ENCODE measurements at places on chromosomes 7 and 10. TPM values are rescaled to one million over a fixed set of nuclear protein-coding genes. Genes with fewer than 3 reads are reported as not detected.

GRCh38 chr7:20797042-20797461 is 10.4 kb upstream of the SP8 start:
- no peak for DNase-seq

DNA sequence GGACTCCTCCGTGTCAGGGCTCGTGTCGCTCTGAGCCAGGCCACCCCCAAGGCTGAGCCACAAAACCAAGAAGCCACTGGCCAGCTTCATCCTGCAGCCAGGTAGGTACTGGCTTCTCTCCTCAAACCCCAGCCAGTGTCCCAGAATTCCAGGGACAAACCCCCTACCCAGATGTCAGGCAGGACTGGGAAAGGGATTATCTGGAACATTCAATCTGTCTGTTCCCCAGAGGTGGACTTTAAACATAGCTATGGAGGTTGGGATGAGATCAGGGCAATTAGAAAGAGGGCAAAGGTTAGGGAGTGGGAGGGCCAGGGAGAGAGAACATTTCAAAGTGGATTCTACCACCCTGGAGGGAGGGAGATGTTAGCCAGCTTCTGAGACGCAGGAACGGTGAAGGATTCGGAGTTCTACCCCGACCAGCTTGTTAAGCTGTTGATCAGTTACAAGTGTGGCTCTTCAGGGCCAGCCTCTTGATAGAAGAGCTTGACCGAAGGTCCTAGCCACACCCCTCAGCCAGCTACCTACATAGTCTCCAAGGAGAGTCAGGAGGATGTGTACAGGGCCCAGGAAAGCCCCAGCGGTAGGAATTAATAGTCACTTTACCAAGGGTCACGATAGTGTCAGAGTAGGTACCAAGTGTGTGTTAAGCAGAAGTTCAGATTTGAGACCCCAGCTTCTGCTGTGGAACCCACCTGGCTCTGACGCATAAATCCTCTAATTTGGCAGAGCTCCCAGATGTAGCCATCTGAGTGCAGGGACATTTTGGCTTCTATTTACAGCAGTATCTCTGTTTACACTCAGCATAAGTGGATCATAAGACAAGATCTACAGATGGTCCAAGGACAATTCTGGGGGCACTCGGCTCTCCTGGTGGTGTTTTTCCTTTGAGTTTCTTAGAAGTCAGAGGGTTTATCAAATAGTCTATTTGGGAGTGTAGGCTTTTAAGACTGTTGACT is at the start of gene PLA2G12B:
TSS of gene PLA2G12B (minus strand) at position 211 of the 959 bp plus-strand sequence. CDS start at position 90, 121 bp downstream.
- no peak for DNase-seq

DNA sequence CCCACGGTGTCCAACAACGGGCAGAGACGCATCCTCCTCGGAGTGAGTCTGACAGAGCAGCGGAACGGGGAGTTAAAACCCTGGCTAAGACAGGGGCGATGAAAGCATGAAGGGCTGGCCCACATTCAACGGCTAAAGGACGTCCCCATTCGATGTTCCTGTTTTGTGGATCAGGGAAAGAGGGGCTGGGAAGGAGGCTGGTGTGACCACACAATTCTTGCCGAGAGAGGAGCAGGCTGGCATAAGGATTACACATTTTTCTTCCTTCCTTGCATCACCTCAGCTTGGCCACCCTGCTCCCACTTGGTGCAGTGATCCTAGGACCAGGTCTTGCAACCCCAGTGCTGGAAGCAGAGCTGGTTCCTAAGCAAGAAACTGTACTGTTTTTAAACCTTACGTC is 67.7 kb downstream of the GNA12 start:
- DNase-seq: no peak

POR gene
- total RNA-seq: 83.3 TPM

GRCh38 chr10:126738001-126738400 is 67.5 kb upstream of the C10orf90 start:
- no peak for DNase-seq

DNA sequence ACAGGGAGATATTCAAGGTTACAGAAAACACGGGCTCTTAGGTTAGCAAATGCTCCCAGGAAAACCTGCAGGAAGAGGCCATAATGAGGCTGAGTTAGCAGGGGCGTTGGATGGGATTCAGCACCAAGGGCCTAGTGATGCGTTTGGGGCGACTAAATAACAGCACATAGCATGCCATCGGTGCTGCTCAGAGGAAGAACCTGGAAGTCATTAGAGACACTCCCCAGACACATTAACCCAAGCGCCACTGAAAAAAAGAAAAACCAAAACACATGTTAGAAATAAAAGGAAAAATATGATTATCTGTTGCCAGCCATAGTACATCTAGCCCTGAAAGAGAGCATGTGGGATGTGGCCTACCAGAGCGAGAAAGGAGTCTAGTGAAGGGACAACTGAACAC is 28.8 kb upstream of the OPALIN start:
- DNase-seq: no peak

DNA sequence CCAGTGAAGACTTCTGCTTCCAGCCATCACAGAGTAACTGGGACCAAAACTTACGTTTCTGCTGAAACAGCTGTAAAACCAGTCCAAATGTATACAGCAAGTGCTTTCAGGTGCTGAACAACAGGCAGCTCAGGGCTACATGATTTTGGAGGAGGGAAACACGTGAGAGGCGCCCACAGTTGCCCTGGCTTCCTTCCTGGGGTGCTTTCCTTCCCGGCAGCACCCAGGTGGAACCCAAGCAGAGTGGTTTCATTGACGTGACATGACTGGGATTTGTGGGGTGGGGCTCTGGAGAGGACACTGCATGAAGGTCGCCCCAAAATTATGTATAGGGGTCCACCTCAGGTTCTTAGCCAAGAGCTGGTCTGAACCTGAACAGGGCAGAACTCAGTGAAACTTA is 34.2 kb downstream of the IL2RA start:
- DNase-seq: no peak

GBX1 gene
- not detected for total RNA-seq

GRCh38 chr10:102113956-102114857 is 6.0 kb downstream of the LDB1 start:
- no peak for DNase-seq

METTL27 gene
- total RNA-seq: 7.2 TPM

SLC25A13 gene
- 8.1 TPM for total RNA-seq

- DNase-seq: no peak
Measured at GRCh38 chr10:82071231-82071630, 196.2 kb downstream of the NRG3 start.

- DNase-seq: no peak
Measured at GRCh38 chr10:106175760-106176377, 988.6 kb downstream of the SORCS1 start.

GRCh38 chr7:86968618-86969017 is 90.8 kb downstream of the ELAPOR2 start:
- DNase-seq: no peak

DNA sequence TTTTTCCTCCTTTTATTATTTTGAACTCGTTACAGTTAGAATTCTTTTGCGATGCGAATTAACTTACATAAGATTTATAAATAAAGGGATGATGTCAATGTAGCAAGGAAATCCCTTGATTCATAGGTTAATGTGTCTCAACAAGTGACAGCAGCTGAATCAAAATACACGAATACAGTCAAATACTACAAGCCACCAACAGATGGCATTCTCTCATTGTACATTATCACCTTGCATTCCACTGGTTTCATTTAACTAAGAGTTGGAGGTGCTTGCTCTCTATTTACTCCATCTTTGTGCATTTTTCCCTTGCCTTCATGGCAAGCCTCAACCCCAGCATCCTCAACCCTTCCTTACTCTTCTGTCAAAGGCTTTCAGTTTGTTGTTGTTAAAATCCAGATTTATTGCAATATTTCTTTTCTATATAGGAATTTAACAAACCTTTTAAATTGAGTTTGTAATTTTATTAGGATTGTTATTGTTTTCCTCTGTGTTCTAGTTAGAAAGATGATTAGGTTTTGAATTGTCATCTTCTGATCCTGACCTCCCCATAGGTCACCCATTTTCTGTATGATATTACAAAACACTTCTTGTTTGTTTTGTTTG is 78.3 kb downstream of the SLC25A40 start:
- DNase-seq: no peak

ENTPD1 gene
- 1.5 TPM for total RNA-seq

NUP42 gene
- 38.9 TPM for total RNA-seq

- DNase-seq: no peak
Measured at GRCh38 chr7:45061806-45062425, 26.9 kb downstream of the NACAD start.

- no peak for DNase-seq
Measured at GRCh38 chr10:80464557-80465450, 10.7 kb downstream of the TSPAN14 start.

OIT3 gene
- not detected for total RNA-seq

GRCh38 chr7:16891874-16892643 is 10.3 kb upstream of the AGR3 start:
- DNase-seq: no peak

DNA sequence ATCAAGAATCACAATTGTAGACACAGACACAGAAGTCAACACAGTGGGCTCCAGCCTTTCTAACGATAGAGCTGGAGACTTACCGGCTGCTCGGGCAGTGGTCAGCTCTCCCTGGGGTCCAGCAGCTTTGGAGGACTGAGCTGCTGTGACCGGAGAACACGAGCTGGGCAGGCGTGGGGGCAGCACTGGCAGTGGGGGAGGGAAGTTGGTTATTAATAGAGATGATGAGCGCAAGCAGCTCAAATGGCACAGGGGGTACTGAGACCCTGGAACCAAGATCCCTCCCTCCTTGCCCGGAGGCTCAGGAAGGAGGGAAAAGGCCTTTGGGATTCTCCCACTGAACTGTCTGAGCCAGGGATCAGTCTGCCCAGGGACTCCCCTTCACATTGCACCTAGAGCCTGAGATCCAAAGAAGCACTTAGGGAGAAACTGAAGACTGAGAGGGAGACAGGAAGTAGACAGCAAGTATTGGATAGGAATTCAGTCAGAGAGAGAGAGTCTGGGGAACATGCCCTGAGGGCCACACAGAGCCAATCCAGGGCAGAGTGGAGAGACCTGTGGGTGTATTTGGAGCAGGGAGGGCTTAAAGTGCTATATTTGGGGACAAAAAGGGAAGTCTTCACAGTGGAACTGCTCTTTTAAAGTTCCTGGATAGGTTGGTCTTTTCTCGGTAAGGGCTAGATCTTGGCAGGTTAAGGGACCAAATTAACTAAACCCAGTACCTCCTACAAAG is at the start of gene MYOZ1:
TSS of gene MYOZ1 (minus strand) at position 147 of the 733 bp plus-strand sequence. CDS start 1,457 bp downstream, outside the sequence.
- DNase-seq: no peak

- no peak for DNase-seq
Measured at GRCh38 chr7:24227068-24227467, 56.9 kb upstream of the NPY start.

ASAH2 gene
- 3.0 TPM for total RNA-seq

STRIP2 gene
- total RNA-seq: 0.40 TPM

DNA sequence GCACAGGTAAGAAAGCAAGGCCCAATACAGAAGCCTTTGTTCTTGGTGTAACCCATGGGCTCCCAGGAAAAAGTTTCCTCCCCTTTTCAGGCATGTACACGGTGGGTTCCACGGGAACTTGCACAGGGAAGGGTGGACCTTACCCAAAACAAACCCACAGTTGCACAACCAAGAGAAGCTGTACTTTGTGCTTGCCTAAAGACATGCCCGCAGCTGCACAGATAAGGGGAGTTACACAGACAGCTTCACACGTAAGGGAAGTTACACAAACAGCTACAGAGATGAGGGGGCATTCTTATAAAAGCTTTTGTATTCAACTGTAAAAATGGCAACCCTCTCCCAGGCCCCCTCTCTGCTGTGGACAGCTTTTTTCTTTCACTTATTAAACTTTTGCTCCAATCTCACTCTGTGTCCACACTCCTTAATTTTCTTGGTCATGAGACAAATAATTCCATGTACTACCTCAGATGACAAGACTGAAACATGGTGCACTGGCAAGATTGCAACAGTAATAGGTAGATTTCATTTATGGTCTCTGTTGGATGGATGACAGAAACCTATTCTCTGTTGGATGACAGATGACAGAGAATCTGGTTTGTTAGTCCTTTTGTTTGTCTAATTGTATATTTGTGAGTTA is 72.9 kb downstream of the ATE1 start:
- DNase-seq: no peak

NKX1-2 gene
- total RNA-seq: not detected

GRCh38 chr7:135697276-135698049 is 30.5 kb downstream of the SLC13A4 start:
- no peak for DNase-seq

DNA sequence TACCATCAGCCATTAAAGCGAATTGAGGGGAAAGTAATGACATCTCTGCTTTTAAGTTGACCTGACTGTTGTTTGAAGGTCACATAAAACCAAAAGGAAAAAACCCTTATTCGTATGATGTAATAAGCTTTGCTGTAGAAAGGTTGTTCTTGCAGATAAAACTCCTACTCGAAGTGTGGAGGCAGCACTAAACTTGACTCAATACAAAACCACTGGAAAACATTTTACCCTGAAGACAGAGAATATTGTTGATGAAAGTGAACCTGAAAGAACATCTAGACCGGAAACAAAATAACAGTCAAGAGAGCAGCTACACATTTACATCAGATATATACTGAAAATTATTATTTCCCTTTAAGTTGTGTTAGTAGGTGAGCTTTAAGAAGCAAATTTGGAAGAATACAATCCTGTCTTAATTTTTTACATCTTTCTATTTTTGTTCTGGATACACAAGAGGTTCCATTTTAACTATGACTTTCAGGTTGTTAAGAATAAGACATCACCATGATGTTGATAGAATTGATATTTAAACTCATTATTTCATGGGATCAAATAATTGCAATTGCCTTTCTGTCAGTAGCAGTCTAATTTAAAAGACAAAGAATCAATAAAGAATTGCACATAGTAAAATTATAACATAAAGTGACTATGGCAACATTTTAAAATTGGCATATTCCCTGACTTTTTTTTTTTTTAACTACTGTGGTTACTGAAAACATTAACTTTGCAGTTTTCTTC is 6.4 kb downstream of the ETV1 start:
- DNase-seq: no peak

- DNase-seq: no peak
Measured at GRCh38 chr10:113518415-113518814, 34.4 kb upstream of the HABP2 start.

OR2A42 gene
- total RNA-seq: not detected

GRCh38 chr7:5420067-5420880 is 3.4 kb downstream of the TNRC18 start:
- no peak for DNase-seq

GRCh38 chr7:114937446-114937845 is 15.6 kb downstream of the MDFIC start:
- no peak for DNase-seq

DNA sequence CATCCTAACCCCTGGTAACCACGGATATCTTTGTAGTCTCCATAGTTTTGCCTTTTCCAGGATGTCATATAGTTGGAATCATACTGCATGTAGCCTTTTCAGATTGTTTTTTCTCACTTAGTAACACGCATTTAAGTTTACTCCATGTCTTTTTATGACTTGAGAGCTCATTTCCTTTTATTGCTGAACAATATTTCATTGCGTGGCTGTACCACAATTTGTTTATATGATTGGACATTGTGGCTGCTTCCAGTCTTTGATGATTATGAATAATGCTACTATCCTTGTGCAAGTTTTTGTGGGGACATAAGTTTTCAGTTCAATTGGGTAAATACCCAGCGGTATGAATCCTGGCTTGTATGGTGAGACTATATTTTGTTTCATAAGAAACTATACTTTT is 60.8 kb downstream of the AOAH start:
- no peak for DNase-seq

ZNF365 gene
- 2.3 TPM for total RNA-seq
